Epithelial cell of proximal tubule (primary cell): ENCODE measurements at places on chromosomes 6 and 20. TPM values are rescaled to one million over a fixed set of nuclear protein-coding genes. Genes with fewer than 3 reads are reported as not detected.

The GSTA3 gene
- not detected in 2 replicates for total RNA-seq

The TRIM10 gene
- total RNA-seq, result not detected in 2 replicates

The CCN5 gene
- total RNA-seq, result 0.14 TPM in 1 of 2 replicates, not detected in the other

The RGS17 gene
- total RNA-seq, result 3.9 and 8.0 TPM in 2 replicates

The RNF39 gene
- not detected in 2 replicates for total RNA-seq

The KCNQ2 gene
- total RNA-seq, result 0.14 TPM in 1 of 2 replicates, not detected in the other

The RTN4IP1 gene
- total RNA-seq, result 6.9 and 12.1 TPM in 2 replicates

The RALGAPB gene
- total RNA-seq, result 17.1 and 19.1 TPM in 2 replicates

The TP53RK gene
- total RNA-seq, result 21.0 and 22.8 TPM in 2 replicates

The TNNC2 gene
- total RNA-seq, result not detected in 2 replicates

The RHAG gene
- total RNA-seq, result not detected in 2 replicates

The OPRM1 gene
- not detected in 2 replicates for total RNA-seq

The CLPSL1 gene
- total RNA-seq, result not detected in 2 replicates

The SLC44A4 gene
- 12.4 and 24.0 TPM in 2 replicates for total RNA-seq

The ADAM33 gene
- total RNA-seq, result not detected in 2 replicates

The COX4I2 gene
- not detected in 2 replicates for total RNA-seq

The TBP gene
- 15.5 and 26.8 TPM in 2 replicates for total RNA-seq

The NRSN1 gene
- not detected in 2 replicates for total RNA-seq
